Left renal pelvis (tissue), 4 donors: ENCODE measurements at places on chromosomes 11 and 22. TPM values are rescaled to one million over a fixed set of nuclear protein-coding genes. Genes with fewer than 3 reads are reported as not detected.

Gene WBP2NL
- 2.4 TPM for polyA plus RNA-seq

Gene SLC22A9
- 0.59 TPM for polyA plus RNA-seq

Gene FADD
- polyA plus RNA-seq: 15.4 TPM

Gene TMEM132A
- polyA plus RNA-seq: 57.7 TPM

Gene OR51B5
- 0.42 TPM for polyA plus RNA-seq

Gene LRRN4CL
- 1.5 TPM for polyA plus RNA-seq

Gene PLEKHA7
- 55.4 TPM for polyA plus RNA-seq
